Dermis blood vessel endothelial cell (primary cell): ENCODE measurements at places on chromosomes 16 and 17. TPM values are rescaled to one million over a fixed set of nuclear protein-coding genes. Genes with fewer than 3 reads are reported as not detected.

DNA sequence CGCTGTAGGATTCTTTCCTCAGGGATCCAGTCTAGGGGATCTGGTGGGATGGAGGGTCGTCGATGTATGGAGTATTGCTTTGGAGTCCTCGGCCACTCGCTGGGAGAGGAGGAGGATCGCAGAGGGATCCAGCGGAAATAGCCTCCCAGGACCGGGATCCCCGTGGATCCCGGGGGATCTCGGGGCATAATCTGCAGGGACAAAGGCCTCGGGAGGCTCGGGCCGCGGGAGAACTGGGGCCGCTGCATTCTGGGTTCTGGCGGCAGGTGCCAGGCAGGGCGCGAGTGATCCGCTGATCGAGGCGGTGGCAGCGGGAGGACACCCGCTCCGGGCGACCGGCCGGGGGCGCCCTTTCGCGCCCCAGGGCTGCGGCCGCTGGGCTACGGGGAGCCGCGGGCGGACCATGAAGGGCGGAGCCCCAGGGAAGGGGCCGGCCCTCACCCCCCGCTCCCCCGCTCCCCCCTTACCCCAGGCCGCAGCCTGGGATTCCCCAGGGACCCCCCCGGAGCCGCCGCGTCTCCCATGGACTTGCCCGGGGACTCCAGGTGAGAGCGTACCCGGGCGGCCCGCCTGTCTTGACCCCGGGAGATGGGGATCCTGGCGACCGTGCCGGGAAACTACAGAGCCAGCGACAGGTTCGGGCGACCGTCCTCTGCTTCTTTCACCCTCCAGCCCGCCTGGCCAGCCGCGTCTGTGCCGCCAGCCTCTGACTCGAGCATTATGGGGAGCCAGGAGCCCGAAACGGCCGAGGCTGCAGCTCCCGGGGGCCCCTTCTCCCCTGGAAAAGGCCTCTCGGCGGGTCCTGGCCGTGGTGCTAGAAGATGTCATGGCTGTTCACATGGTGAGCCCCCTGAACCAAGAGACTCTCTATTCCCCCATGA, 604 bp downstream of the PRR14 start:
- DNase-seq = peak; percentile 82

DNA sequence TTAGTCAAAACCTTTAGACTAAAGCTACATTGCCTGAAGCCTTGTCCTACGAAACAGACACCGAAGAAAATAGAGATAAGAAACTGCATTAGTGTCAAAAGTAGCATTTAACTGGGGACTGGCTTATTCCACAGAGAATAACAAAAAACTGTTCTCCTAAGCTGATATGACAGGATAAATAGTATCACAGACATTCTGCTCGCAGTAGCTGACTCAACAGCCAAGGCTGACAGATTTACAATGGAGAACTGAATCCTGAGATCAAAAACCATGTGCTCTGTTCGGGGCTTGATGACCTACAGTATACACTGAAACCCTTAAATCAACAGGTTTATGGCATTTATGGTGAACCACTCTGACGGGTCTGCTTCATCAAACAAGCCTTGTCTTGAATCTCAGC, 25.5 kb downstream of the ADAMTS18 start:
- peak; percentile 43 for DNase-seq

- peak; percentile 21 for DNase-seq
Measured at GRCh38 chr16:72468582-72468981, 296.6 kb upstream of the PMFBP1 start.

DNA sequence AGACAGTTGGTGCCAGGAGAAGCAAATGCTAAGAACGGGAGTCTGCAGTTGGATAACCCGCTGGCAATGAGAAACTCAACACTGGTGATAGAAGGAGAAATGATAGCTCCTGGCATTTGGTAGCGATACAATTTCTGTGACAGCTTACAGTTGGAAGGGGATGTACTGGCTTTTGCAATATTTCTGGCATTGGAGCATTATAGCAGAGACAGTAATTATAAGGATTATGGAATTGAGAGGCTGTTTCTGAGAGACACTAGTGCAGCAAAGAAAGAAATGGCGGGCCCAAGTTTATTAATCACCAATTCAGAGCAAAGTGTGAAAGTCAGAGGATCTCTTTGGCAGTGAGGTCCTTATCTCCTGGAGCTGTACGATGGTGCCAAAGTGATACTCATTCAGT, 16.1 kb upstream of the SDK2 start:
- DNase-seq = no peak

GRCh38 chr17:43641416-43641815, 20.3 kb downstream of the MEOX1 start:
- DNase-seq = peak; percentile 41

- peak; percentile 31 for DNase-seq
Measured at GRCh38 chr17:38747463-38748148, 530 bp downstream of the PCGF2 start.

DNA sequence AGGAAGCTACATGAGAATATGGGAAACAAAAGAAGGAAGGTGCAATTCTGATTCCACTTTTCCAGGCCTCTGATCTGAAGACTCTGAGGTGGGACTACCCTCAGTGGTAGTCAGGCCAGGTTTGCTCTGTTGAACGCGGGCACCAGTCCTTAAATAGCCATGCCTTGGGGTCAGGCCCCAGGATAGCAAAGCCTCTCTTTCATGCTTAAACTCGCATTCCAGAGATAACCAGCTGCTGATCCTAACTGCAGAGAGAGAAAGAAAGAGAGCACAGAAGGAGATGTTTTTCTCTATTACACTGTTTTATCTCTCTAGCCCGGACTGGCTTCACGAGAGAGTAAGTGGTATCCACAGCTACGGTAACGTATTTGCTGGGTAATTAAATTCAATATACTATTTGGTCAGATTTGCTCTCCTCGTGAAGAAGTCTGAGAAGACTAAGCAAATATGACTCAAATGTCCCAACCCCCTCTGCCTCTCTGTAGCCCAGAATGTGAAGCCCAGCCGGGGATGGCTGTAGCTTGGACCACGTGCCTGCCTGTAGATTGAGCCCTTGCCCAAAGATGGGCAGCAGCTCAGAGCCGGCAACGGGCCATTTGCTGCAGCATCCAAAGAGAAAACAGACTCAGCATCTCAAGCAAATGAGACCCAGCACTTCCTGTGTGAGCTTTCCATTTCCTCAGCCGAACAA, 122.2 kb downstream of the SMG6 start:
- DNase-seq = peak; percentile 69

DNA sequence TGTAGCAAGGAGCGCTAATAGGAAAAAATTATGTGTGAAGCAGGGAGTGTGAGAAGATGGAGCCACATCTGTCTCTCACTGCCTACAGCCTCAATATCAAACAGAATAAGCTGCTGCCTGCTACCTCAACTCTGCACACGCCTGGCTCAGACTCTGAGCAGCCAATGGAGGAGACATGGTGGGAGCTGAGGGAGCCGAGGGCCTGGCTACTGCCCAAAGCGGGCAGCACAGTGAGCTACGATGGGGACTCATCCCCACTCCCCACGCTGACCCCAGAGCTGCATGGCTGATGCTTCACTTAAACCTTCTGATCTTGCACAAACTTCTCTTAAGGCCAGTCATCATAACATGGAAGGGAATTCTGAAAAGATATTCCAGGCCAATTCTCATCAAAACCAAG, 11.1 kb upstream of the FLYWCH2 start:
- DNase-seq = no peak

DNA sequence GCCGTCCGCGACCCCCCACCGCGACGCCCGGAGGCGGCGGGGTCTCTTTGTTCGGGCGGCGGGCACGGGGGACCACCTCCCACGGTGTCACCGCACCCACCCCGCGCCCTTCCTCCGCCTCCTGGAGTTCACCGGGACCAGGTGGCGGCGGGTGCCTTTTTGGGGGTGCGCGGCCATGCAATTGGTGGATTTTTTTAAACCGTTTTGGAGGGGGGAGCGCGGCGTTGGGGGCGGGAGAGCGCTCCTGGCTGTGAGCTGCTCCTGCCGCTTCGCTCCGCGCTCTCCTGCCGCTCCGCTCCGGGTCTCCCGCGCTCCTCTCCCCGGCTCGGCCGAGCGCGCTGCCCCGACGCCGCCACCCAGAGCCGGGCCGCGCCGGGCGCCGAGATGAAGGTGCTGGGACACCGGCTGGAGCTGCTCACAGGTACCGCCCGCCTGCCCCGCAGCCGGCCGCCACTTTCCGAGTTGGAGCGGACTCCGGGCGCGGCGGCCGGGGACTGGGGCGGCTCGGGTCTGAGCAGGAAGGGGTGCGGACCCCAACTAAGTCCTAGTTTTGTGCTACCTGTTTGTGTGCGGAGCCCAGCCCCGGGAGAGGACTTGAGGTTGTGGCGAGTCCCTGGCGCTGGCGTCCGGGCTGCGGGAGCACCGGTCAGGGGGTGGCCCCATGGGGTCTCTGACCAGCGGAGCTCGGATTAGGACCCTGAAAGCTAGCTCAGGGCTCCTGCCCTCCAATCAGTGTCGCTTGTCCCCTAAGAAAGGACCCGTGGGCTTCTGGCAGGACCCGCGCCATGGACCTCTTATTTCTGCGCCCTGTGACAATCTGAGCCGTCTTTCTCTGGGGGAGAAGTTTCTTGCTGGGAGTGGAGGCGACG, 35.7 kb upstream of the NDRG4 start:
- peak; percentile 47 for DNase-seq

DNA sequence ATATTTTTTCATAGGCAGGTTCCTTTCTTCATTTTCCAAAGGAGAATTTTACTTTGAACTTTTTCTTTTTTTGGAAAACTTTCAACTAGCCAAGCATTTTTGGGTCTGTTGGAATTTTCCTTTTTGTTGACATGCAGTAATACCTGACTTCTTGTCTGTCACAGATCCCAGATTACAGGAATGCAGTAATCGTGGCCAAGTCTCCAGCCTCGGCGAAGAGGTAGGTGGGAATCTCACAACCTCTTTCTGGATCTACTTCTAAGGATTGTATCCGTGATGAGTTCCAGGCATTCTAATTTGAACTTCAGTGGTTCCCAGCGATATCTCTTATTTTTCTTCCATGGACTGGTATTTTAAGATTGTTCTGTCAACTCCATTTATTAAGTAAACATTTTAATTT, 31.7 kb downstream of the PRPSAP2 start:
- DNase-seq = peak; percentile 4

KRTAP4-9 gene
- total RNA-seq = not detected in 2 replicates

CTRB1 gene
- not detected in 2 replicates for total RNA-seq

FN3KRP gene
- 19.1 and 23.4 TPM in 2 replicates for total RNA-seq

TPSG1 gene
- total RNA-seq = not detected in 2 replicates

HS3ST3A1 gene
- 0.05 and 0.17 TPM in 2 replicates for total RNA-seq

QPRT gene
- 0.28 and 1.0 TPM in 2 replicates for total RNA-seq

KCNG4 gene
- total RNA-seq = not detected in 2 replicates
